ENCODE measurements at places on chromosomes 11 and 22. TPM values are rescaled to one million over a fixed set of nuclear protein-coding genes. Genes with fewer than 3 reads are reported as not detected.

The TMEM135 gene
- total RNA-seq: 17.2 TPM

The NRXN2 gene
- total RNA-seq: 16.9 TPM

The KRTAP5-2 gene
- total RNA-seq: not detected

The TECTA gene
- total RNA-seq: 1.2 TPM

GRCh38 chr11:12258451-12258850 is 118.9 kb upstream of the PARVA start:
- no peak for DNase-seq

GRCh38 chr11:106276859-106277436 is 199.5 kb downstream of the AASDHPPT start:
- no peak for DNase-seq

GRCh38 chr11:126452241-126453101 is 97.0 kb downstream of the ST3GAL4 start:
- DNase-seq: no peak

DNA sequence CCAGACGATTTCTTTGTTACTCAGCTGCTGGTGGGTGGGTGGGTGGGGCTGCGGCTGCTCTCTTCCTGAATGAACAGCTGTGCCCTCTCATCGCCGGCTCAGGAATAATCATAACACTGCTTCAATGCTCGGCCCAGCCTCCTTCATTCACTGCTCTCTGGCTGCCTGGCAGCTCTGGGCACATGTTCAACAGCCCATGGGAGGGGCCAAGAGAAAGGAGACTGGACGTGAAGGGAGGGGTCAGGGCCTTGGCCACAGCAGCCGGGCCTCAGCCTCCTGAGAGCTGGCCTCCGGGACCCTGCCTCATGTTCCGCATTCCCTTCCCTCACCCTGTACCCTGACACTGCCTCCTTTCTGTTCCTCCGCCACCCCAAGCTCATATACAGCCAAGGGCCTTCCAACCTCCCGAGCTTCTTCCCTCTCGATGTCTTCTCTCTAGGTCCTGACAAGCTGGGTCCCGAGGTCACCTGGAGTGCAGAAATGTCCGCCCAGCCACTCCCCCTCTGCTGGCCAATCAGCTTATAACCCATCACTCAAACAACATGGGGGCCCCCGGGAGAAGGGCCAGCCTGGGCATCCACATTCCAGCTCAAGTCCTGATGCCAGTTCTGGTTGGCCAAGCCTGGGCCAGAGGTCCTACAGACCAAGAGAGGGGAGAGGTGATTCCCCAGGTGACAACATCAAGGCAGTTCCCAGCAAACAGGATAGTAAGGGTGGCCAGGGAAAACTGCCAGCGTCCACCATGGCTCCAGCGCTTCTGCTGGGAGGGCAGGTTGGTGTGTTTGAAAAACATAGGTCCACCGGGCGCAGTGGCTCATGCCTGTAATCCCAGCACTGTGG is 3.2 kb upstream of the CSDC2 start:
- no peak for DNase-seq

GRCh38 chr11:123392844-123393243 is 37.2 kb upstream of the GRAMD1B start:
- no peak for DNase-seq

DNA sequence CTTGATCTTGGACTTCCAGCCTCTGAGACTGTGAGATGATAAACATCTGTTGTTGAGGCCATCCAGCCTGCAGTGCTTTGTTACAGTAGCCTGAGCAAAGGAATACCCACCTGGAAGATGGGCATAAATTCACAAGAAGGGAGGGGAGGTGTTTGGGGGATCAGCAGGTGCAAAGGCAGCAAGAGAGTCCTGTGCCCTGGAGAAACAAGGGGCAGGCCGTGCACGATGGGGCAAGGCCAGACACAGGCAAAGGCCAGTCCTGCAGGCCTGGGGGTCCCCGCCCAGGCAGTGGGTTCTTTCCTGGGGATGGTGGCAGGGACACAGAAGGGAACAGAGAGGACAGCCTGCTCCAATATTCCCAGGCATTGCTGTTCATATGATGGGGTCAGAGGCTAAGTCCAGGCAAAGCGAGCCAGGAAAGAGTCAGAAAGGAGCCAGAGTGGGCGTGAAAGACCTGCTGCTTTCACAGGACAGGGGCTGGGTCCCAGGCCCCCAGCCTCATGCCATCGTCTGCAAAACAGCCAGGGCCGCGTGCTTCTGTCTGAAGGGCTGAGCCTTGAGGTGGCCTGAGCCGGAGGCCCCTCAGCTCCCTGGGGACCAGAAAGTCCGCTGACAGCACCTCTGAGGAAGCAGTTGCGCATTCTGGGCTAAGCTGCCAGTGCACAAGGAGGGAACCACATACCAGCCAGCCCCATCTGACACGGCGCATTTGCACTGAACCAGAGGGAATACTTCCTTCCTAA is 48.8 kb downstream of the MYEOV start:
- peak; percentile 82 for DNase-seq

GRCh38 chr11:12270215-12270797 is 107.1 kb upstream of the PARVA start:
- DNase-seq: no peak

DNA sequence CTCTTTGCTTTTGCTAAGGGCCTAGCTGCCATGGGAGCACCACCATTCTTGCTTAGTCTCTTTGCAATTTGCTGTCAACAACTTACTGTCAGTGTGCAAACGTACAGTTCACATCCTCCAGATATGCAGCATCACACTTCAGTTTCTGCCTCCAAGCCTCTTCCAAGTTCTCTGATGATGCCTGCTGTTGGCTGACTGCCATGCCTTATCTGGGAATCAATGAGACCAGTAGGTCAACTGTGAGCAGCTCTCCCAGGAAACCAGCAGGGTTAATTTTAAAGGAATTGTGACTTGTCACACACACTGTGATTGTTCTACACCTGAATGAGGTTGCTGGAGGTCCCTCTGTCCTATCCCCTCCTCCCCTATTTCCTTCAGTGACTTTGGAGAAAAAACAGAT is 56.0 kb downstream of the COPB1 start:
- DNase-seq: no peak

GRCh38 chr11:64102005-64102738 is 63.7 kb downstream of the MACROD1 start:
- no peak for DNase-seq

DNA sequence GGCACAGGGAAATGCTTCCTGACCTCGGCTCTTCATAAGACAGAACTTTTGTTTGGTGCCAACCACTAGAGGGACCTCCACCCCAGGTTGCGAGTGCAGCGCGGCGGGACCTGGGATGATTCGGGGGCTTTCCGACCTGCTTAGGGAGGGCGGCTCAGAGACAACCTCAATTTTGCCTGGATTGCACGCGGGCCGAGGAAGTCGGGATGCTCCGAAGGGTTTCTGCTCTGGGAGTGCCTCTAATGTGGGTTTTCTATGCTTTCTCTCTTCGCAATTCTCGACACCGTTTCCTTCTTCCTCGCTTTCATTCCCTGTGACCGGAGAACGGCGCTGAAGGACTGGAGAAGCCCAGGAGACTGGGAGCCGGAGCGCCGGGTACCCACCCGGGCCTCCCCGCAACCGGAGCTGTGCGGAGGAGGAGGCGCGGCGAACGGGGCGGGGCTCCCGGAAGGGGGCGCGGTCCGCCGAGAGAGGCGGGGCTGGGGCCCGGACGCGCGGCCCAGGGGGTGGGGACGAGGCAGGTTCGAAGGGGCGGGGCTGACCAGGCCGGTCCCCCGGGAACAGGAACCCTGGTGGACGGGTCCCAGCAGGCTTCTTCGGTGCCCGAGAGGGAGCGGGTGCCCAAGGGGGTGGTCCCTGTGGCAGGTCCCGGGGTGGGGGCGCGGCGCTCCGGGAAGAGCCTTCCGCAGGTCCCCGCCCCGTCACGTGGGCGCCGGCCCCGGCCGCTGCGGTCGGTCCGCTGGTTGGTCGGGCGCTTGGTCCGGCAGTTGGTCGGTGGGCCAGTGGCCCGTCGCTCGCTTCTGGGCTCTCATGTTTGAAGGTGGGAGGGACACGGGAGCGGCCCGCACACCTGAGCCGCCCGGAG is at the start of gene PPFIBP2:
Gene PPFIBP2 (plus strand): TSS at position 766 of the 865 bp plus-strand sequence. CDS start 35,477 bp downstream, outside the sequence.
- DNase-seq: no peak

Data from vagina (tissue), 2 donors.